ENCODE measurements at places on chromosomes 2 and 18. TPM values are rescaled to one million over a fixed set of nuclear protein-coding genes. Genes with fewer than 3 reads are reported as not detected.
A peak's percentile ranks its signal among the peaks of the same experiment; 100 is the strongest.

The MRPL44 gene
- 27.8 TPM for total RNA-seq

The CYP1B1 gene
- total RNA-seq: 86.7 TPM

The MAPK4 gene
- total RNA-seq: not detected

The C2orf72 gene
- total RNA-seq: 3.2 TPM

The SF3B6 gene
- total RNA-seq: 129 TPM

The DUSP2 gene
- 4.9 TPM for total RNA-seq

The COL3A1 gene
- 6.9 TPM for total RNA-seq

The CYTIP gene
- total RNA-seq: 0.57 TPM

The ALPG gene
- total RNA-seq: 65.3 TPM

The ARHGAP25 gene
- total RNA-seq: 0.49 TPM

The GKN1 gene
- total RNA-seq: not detected

The GNAL gene
- total RNA-seq: 0.44 TPM

The ACVR1C gene
- total RNA-seq: not detected

The CCDC178 gene
- not detected for total RNA-seq

The CYP27C1 gene
- total RNA-seq: 5.7 TPM

The NR4A2 gene
- 0.85 TPM for total RNA-seq

The IRS1 gene
- total RNA-seq: 27.3 TPM

The ONECUT2 gene
- total RNA-seq: 0.59 TPM

DNA sequence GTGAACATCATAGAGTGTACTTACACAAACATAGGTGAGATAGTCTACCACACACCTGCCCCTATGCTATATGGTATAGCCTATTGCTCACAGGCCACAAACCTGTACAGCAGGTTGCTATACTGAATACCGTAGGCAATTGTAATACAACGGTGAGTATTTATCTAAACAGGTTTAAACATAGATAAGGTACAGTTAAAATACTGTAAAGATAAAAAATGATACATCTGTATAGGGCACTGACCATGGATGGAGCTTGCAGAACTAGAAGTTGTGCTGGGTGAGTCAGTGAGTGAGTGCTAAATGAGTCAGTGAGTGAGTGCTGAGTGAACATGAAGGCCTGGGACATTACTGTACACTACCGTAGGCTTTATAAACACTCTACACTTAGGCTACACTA lies 267.0 kb upstream of the HS6ST1 start:
- no peak for DNase-seq

- DNase-seq: no peak
Measured at GRCh38 chr18:8808001-8808400, 102.6 kb downstream of the MTCL1 start.

DNA sequence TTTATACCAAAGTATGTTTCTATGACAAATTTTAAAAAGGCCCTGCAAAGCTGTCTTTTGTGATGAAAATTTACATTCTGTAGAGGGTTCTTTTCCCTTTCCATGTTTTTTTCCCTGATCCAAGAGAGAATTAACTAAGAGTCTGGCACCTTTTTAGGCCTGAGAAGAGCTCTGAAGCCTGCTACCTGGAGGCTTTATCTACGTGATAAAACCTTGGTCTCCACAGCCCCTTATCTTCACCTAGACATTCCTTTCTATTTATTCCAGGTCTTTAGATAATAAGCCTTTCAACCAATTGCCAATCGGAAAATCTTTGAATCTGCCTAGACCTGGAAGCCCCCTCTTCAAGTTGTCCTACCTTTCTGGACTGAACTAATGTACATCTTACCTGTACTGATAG lies 774.1 kb upstream of the LRRTM1 start:
- no peak for DNase-seq

- DNase-seq: no peak
Measured at GRCh38 chr2:225009768-225010167, 32.5 kb downstream of the DOCK10 start.

DNA sequence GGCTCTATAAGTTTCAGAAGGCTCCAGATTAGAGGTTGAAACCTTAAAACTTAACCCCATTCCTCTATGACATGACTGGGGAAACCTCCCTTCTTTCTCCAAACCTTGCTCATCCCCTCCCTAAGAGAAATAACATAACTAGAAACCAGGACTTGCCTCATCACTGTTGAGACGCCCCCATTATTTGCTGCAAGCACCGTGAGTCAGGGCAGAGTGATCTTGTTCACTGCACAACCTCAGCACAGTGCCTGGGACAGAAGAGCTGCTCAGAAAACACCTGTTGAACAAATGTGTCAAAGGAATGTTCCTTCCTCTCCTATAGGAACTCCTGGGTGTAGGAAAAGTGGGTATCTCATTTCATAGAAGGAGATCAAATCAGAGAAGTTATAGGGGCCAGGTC lies 132.7 kb upstream of the CTAGE1 start:
- no peak for DNase-seq

DNA sequence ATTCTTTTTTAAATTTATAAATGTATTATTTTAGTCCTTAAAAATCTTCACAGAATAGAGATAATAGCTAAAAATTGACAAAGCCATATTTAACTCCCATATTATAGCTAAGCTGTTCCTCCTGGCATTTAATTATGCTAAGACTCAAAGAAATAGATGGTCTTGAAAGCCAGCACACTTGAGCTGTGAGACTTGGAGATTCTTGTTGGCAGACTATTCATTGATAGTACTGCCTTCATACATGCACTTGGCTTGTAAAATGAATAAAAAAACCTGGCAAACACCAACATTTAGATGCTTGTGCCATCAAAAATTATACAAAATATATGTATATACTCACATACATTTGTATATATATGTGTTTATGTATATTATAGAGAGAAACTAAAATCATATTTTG lies 9.7 kb upstream of the LDAH start:
- DNase-seq: no peak

DNA sequence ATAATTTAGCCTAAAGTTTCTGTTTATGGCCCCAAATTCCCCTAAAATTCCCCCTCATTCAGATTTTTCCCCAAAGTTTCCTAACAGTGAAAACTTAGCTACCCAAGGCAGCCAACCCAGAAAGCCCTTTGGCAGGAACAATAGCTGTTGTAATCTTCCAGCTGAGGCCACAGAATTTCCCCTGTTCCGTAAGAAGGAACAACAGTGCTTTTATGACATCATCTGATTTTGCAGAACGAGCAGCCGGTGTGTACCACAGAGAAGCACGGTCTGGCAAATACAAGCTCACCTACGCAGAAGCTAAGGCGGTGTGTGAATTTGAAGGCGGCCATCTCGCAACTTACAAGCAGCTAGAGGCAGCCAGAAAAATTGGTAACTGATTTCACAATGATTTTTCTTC lies 6.3 kb downstream of the TNFAIP6 start:
- no peak for DNase-seq

DNA sequence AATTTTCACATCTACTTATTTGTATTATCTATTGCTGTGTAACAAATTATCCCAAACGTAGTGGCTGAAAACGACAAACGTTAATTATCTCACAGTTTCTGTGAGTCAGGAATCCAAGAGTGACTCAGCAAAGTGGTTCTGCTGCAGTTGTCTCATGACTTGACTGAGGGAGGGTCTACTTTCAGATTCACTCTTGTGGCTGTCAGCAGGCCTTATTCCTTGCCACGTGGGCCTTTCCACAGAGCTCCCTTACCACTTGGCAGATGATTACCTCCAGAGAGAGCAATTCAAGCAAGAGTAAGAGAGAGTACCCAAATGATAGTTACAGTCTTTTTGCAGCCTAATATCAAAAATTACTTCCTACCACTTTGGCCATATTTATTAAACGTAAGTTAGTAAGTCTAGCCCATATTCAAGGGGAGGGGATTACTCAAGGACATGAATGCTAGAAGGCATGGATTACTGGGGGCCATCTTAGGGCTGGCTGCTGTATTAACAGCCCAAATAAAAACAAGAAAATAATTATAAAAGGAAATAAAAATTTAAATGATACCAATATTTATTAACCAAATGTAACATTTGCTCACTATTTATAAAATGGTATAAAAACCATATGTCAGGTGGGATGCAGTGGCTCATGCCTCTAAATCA lies 48.7 kb upstream of the NBEAL1 start:
- peak; percentile 12 for DNase-seq

DNA sequence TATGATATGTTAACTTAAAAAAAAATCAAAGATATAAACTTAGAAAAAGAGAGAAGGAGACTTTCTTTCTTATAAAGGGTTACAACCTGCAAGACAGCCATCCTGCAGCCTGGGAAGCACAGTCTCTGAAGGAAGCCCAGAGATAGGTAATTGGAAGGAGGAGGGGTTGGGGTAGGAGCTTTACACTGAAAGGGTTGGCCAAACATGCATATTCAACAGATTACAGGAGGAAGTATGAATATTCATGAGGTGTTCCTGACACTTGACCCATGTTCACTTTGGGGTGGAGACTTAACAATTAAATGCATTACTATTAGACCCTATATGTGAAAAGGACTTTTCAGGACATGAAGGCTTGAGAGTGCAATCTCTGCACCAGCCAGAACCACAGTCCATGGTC lies 71.7 kb upstream of the CDH2 start:
- no peak for DNase-seq

DNA sequence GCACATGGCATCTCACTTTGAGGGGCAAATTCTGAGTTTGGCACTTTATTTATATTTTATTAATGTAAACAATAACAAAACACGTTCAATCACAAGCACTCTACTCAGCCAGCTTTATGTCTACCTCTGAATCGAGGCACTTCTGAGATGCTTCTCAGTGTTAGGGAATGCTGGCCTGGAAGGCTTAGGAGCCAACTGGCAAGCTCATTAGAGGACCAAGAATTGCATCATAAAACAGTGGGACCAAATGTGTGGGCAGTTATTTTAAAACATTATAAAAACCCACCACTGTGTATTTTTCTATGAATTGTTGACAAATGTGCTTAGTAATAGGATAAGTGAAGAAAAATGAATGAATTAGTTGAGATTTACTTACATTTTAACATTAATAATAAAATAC lies 46.8 kb upstream of the SMIM21 start:
- DNase-seq: no peak

GRCh38 chr2:69114534-69114933 lies 101.6 kb downstream of the ANTXR1 start:
- no peak for DNase-seq

- no peak for DNase-seq
Measured at GRCh38 chr2:112665113-112665780, 19.5 kb downstream of the SLC20A1 start.

GRCh38 chr2:43846140-43846793 lies 7.5 kb downstream of the ABCG8 start:
- no peak for DNase-seq

DNA sequence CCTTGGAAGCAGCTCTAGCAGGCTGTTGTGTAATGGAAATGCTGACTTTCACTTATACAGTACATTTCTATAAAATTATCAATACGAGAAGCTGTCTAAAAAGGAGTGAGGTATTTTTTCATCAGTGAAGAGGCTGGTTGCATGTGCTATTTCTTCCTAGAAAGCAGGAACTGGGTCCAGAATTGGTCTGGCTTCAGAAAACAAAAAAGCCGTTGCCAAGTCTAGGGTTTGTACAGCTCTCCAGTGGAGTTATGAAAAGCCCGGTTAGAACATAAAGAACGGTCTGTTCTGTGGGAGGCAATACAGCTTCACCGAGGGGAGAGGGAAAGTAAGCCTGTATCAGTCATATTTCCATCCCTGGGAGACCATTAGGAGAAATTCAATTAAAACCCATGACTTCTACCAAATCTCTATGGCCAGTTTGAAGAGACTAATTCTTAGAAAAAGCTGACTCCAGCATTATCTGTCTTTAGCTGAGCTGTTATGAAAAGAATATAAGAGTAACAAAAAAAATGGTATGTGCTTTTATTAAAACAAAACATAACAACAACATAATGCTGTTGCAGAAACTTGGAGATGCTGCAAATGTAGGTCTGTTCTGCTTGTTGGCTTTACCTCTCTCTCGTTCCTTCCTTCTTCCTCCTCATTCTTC lies 217.0 kb downstream of the CMPK2 start:
- no peak for DNase-seq

DNA sequence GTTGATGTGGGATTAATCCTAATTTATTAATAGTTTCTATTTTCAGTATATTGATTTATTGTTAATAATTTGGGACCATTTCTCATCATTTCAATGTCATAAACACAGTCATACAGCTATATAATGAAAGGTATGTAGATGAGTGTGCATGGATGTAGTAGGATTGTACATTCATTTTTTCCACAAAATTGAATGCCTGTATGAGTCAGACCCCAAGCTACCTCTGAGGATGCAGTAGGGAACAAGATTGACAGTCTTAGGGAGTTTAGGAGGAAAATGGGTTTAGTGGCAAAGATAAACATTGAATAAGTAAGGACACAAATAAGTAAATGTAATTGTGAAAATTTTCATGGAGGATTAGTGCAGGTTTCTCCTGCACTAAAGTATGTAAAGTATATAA lies 14.1 kb upstream of the TMEFF2 start:
- DNase-seq: no peak

- no peak for DNase-seq
Measured at GRCh38 chr2:181471226-181471625, 14.0 kb downstream of the ITGA4 start.

GRCh38 chr2:188979187-188980114 lies 5.3 kb downstream of the COL3A1 start:
- DNase-seq: no peak

GRCh38 chr2:210681491-210681890 lies 125.1 kb downstream of the CPS1 start:
- no peak for DNase-seq

GRCh38 chr2:68468801-68469200 lies 1.4 kb downstream of the APLF start:
- no peak for DNase-seq

- no peak for DNase-seq
Measured at GRCh38 chr2:85868822-85869221, 20.0 kb downstream of the ST3GAL5 start.

DNA sequence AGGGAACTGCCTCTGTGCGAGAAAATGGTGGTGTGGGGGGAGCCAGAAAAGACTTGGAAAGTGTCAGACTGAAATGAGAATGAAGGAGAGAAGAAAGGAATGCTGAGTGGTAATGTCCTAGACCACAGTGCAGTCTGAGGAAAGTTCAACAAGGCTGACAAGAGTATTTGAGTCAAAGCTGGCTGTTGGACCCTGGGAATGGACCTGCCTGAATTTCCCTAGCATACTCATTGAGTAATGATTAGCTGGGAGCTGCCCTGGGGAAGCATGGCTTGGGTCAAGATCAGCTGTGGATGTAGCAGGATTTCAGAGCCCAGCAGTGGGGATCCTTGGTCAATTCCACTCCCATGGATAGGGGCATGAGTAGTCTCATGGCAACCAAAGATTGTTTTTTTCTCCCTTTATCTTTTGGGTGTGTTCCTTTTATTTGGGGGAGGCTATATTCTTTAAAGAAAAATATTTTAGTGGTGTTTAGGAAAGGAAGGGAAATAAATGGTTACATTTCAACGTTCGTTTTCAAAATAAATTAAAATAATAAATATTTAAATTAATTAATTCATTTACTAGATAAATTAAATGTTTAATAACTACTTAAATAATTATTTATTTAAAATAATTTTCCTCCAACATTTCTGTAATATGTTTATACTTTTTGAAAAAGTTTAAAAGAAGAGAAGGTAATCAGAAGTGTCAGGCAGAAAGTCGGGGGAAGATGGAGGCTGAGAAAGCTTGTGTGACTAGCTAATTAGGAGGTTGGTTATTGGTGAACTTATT lies 15.9 kb upstream of the LHCGR start:
- DNase-seq: no peak
